Brain (organoid and tissue), 16 donors: ENCODE measurements at places on chromosomes 7 and 10.

DNA sequence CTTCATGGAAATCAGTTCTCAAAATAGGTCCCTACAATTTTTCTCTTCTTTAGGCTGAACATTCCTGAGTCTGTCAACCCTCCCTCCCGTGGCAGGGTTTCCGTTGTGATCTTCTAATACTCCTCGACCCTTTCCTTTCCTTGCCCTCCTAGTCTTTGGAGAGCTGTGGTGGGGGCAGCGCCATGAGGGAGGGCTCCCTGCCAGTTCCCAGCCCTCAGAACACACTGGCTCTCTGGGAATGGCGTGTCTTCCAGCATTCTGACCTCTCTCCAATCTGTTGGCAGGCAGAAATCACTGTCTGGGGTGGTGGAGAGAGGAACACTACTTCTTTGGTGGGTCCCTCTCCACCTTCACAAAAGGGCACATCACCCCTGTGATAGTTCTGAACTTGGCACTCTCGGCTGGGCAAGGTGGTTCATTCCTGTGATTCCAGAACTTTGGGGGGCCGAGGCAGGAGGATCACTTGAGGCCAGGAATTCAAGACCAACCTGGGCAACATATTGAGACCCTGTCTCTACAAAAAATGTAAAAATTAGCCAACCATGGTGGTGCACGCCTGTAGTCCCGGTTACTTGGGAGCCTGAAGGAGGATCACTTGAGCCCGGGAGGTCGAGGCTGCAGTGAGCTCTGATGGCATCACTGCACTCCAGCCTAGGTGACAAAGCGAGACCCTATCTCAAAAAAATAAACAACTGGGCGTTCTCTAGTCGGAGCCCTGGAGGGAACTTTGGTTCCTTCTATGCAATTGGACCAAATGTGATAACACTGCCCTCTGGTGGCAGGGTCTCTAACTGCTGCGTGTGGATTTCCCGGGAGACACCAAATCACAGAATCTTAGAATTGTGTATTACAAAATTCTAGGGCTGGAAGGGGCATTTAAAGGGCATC lies 13.1 kb upstream of the ARPC1A start:
- peak; percentile 76 for DNase-seq

DNA sequence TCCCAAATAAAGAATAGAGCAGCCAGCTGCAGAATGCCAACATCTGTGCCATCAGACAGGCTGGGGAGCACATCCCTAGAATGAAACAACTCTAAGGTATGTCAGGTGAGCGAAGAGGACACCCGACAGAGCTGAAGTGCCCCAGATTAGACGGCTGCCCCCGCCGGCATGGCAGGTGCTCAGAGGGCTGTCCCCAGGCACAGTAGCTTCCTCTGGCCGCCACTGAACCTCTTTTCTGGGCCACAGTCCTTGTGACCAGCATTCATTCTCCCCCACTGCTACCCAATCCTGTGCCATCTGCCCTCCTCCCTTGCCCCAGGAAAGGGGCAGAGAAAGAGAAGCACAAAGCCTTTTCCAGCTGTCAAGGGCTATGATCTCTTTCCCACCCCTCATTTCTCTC lies 41.7 kb downstream of the RGS10 start:
- DNase-seq: no peak

DNA sequence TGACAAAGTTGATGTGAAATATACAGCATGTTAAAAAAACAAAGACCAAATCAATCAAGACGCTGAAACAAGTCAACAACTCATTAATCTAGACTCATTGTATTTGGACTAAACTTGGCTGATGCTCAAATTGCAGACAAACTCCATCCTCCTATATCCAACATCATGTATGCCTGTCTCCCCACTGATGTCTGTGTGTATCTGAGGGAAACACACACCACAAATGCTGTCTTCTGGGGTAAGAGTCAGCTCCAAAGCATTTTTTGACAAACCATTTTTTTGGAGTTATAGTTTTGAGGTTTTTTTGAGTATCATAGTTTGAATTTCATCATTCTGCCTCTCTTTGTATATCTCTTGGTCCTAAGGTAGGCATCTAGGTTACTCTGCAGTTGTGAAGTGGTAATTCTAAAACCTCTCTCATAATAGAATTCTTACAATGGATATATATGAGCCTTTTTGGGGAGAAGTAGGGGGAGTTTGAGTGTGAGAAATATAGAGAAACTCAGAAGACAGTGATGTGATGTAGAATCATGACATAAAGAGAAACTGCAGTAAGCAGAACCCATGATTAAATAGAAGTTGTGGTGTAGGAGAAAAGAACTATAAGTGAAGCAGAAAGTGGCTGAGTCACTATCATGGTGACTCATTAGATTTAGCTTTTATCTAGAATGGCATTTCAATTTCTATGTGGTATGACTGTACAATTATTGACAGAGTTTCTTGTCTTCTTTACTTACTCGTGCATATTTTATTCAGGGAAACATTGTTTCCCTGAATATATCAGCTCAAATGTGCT lies 1531.1 kb upstream of the LRRTM3 start:
- no peak for DNase-seq

DNA sequence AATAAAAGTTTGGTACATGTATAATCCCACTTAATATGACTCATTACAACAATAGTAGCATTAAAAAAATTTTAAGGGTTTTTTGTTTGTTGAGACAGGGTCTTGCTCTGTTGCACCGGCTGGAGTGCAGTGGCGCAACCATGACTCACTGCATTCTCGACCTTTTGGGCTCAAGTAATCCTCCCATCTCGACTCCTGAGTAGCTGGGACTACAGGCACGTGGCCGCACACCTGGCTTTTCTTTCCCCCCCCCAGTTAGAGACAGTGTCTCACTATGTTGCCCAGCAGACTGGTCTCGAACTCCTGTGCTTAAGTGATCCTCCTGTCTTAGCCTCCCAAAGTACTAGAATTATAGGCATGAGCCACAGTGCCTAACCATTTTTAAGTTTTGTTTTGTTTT lies 40.7 kb downstream of the KMT2C start:
- DNase-seq: no peak

GRCh38 chr10:98446151-98446660 lies 529 bp downstream of the HPS1 start:
- DNase-seq: peak; percentile 60

DNA sequence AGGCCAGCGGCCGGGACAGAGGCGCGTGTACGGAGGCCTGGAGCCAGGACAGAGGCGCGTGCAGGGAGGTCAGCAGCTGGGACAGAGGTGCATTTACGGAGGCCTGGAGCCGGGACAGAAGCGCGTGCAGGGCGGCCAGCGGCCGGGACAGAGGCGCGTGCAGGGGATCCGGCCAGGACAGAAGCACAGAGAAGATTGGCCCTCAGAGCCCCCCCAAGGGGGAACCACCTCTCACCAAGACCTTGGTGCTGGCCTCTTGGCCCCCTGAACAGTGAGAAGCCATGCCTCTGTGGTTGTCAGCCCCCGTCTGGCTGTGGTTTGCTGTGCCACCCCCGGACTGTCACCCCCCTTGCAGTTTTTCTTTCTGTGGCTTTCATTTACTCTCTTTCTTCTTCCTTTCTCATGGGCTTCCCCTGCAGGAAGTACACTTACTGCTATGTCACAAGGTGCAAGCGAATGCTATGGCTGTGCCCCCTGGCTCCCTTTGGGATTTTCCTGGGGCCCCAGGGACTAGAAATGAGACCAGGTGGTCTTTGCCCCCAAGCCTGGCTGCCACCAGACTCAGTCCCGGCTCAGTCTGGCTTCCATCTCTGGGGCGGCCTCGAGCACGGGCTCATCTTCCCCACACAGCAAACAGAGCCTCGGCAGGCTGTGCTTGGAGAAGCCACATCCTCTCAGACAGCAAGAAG lies 41.1 kb downstream of the INSIG1 start:
- DNase-seq: no peak

DNA sequence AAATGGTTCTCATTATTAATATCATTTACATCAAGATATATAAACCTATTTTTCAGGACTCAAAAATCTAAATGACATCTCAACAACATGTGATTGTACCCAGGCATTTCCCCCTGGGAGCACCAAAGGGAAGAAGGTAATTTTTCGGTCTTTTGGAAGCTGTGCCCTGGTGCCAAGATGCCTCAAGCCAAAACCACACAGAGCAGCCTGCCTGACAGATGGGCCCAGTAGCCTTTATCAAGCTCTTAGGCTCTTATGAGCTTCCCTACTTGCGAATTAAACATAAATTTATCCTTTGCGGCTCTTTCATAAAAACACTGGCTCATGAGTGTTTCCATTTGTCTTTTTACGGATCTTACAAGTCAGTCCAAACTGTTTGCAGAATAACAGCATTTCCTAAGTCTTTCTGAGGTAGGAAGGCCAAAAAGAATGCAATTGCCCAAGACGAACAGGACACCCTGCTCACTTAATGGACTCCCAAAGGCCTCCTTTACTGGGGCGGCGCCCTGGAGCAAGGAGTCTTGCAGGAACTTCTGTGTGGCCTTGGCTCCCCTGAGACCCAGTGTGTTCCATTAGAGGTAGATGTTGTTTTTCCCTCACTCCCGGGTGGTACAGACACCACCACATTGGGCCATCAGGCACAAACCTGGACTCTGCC lies 4.1 kb upstream of the RASSF4 start:
- DNase-seq: peak; percentile 90

DNA sequence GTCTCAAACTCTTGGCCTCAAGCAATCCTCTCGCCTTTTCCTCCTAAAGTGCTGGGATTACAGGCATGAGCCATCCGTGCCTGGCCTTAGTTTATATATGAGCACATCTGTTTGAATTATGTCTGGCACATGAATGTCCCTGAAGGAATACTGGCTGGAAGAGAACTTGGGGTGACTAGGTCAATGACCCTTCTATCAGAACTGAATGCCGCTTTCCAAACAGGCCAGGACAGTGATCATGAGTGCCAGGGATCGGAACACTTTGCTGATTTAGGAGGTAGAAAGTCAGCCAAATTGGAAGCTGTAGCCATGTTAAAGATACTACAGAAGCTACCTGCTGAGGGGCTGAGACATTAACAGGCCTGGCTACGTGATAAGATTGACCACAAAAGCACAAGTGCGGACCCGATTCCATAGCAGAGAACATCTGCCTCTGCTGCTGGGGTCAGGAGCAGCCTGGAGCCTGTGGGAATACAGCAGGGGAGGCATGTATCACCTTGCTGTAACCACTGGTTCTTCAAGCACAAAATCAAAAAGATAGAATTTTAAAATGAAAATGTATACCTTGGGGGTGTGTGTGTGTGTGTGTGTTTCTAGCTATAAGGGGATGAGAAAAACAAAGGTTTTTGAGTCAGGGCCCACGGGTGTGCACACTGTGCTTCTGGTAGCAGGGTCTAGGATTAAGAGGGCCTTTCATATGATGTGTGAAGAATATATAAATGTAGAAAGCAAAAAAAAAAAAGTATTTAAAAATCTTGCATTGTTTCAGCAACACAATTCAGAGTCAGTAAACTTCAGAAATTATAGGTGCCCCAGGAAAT lies 293.7 kb downstream of the BBS9 start:
- DNase-seq: no peak
